Stimulated activated CD8-positive, alpha-beta memory T cell treated with anti-CD3 and anti-CD28 coated beads, Interleukin-4, amount 100 ng/mL, for 1 hour (primary cell): ENCODE measurements at places on chromosomes 3 and 15.

- DNase-seq = no peak
These were observed 18.1 kb downstream of the TRPM1 start for GRCh38 chr15:31083370-31083780.

DNA sequence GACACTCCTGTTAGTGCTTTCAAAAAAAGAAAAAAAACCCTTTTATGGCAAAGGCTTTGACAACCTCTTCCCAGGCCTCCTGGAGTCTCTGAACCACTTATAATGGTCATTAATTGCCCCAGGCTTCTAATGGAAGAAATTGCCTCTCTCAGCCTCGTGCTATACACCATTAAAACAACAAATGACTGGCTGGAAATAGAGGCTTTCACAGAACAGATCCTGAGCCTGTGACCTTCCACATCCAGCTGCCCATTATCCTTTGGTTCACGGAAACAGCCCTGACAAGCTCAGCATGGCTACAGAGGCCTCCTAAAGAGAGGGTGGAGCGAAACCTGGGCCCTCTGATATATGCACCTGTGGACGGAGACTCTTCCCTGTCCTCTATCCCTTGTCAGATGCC lies 26.8 kb upstream of the MKRN3 start:
- no peak for DNase-seq

- no peak for DNase-seq
These were observed 23.1 kb upstream of the MBNL1 start for GRCh38 chr3:152245498-152246170.

GRCh38 chr3:184741798-184742675 lies 30.2 kb upstream of the MAGEF1 start:
- no peak for DNase-seq

DNA sequence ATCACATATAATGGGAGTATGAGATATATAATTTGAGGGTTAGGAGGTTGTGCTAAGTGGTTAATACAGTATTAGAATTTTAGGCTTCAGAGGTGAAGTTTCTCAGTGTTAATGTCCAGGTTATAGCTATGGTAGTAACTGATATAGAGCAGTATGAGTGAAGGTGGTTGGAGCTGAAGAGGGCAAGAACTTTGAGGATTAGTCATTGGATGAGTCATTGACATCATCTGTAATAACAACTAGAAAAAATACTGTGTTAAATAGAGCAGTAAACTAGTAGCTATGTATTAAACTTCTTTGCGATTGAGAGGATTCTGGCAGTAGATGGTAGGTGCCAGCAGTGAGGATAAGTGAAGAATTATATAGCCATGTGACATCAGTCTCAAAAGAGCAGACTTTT lies 47.5 kb upstream of the EIF3J start:
- no peak for DNase-seq

GRCh38 chr3:32226875-32227500 lies 11.5 kb upstream of the CMTM8 start:
- no peak for DNase-seq

GRCh38 chr3:11060500-11061251 lies 68.1 kb downstream of the SLC6A1 start:
- DNase-seq = peak; percentile 6

GRCh38 chr3:181103605-181104004 lies 114.1 kb upstream of the DNAJC19 start:
- DNase-seq = no peak

DNA sequence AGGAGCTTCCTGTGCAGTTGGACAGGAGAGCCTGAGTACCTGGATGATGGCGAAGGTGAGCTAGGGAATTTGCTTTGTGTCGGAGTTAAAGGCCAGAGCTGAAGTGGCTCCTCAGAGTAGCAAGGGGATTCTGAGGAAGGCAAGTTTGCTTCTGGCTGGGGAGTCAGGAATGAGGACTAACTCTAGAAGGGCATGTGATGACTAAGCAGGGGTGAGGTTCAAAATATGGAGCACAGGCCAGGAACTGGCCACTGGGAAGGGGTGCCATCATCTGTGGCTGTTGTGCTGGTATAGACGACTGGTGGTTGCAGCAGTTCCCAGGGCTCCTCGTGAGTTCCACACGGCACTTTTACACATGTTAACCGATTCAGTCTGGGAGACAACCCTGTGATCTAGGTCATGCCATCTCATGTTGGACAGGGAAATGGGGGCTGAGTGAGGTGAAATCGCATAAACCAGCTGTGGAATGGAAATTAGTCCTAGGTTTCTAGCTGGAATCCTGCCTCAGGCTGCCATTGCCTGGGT lies 100.8 kb downstream of the EEFSEC start:
- DNase-seq = no peak
